ENCODE measurements at places on chromosomes 5 and 9. TPM values are rescaled to one million over a fixed set of nuclear protein-coding genes. Genes with fewer than 3 reads are reported as not detected.

Gene FAM151B
- total RNA-seq: not detected

GRCh38 chr5:127564002-127564769 lies 46.7 kb downstream of the PRRC1 start:
- no peak overlapping the region for H3K4me3 ChIP-seq
- peaks cover 11% of the 10 kb centered on the region for H3K27me3 ChIP-seq
- no peaks in the 10 kb centered on the region for H3K36me3 ChIP-seq
- no peak for DNase-seq
- H3K27ac ChIP-seq: no peak overlapping the region

Gene C5orf52
- total RNA-seq: not detected

- DNase-seq: no peak
- peaks cover 7% of the 10 kb centered on the region for H3K36me3 ChIP-seq
- H3K4me3 ChIP-seq: no peak overlapping the region
- no peak overlapping the region for H3K27ac ChIP-seq
Observed at GRCh38 chr5:131021646-131022045, 143.4 kb downstream of the HINT1 start.

Gene SPINK7
- not detected for total RNA-seq

Gene ATP10B
- not detected for total RNA-seq

Gene CCNG1
- total RNA-seq: 144 TPM

Gene IL13
- 0.30 TPM for total RNA-seq
